C1 segment of cervical spinal cord (tissue), 14 donors: ENCODE measurements at places on chromosomes 16 and 17.

GRCh38 chr17:67359960-67360791, 6.2 kb downstream of the PSMD12 start:
- DNase-seq: no peak

DNA sequence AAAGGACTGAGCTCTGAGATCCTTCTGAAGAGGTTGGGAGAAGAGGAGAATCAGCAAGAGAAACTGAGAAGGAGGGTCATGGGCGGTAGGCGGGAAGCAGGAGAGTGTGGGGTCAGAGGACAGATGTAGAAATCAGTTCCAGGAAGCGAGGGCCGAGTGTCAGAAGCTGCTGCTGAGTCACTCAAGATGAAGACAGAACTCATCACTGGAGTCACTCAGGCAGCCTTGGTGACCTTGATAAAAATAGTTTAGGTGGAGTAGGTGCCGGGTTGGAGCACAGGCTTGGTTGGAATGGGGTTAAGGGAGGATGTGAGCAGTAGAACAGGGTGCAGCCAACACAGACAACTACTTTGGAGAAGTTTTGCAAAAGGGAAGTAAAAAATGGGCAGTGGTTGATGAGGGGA, 6.1 kb upstream of the ITGAM start:
- DNase-seq: peak; percentile 7

DNA sequence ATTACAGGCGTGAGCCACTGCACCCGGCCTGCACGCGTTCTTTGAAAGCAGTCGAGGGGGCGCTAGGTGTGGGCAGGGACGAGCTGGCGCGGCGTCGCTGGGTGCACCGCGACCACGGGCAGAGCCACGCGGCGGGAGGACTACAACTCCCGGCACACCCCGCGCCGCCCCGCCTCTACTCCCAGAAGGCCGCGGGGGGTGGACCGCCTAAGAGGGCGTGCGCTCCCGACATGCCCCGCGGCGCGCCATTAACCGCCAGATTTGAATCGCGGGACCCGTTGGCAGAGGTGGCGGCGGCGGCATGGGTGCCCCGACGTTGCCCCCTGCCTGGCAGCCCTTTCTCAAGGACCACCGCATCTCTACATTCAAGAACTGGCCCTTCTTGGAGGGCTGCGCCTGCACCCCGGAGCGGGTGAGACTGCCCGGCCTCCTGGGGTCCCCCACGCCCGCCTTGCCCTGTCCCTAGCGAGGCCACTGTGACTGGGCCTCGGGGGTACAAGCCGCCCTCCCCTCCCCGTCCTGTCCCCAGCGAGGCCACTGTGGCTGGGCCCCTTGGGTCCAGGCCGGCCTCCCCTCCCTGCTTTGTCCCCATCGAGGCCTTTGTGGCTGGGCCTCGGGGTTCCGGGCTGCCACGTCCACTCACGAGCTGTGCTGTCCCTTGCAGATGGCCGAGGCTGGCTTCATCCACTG, at the start of gene BIRC5:
Gene BIRC5, plus strand, starts transcription at position 238 of the 690 bp plus-strand sequence. Its CDS starts 64 bp downstream, at position 302.
- peak; percentile 88 for DNase-seq

DNA sequence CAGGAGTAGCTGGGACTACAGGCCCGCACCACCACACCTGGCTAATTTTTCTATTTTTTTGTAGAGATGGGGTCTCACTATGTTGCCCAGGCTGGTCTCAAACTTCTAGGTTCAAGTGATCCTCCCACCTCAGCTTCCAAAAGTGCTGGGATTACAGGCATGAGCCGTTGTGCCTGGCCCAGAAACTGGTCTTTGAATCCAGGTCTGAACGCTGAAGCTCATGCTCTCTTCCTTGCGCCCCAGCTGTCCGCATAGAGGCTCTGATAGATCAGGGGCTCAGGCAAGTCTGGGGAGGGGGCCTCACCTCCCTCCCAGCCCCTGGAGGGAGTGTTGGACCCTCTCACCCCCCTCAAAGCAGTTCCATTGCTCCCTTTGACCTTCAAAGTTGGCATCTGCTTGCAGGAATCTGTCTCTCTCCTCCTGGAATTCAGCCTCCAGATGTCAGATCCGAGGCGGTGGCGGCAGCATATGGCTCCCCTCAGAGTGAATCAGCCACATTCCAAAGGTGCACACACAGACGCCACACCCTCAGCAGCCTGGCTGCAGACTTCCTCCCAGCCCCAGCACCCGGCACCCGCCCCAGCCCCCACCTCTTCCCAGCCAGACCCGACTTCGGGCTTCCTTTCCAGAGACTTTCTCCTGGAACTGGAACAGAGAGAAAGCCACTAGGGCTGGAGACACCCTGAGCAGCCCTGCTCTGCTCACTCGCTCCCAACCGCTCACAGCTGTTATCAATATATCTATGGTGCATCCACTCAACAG, 16.9 kb upstream of the GLIS2 start:
- DNase-seq: no peak

GRCh38 chr17:54180950-54181349, 358.2 kb downstream of the KIF2B start:
- no peak for DNase-seq

GRCh38 chr17:43553573-43553972, 7.4 kb upstream of the ETV4 start:
- DNase-seq: no peak

DNA sequence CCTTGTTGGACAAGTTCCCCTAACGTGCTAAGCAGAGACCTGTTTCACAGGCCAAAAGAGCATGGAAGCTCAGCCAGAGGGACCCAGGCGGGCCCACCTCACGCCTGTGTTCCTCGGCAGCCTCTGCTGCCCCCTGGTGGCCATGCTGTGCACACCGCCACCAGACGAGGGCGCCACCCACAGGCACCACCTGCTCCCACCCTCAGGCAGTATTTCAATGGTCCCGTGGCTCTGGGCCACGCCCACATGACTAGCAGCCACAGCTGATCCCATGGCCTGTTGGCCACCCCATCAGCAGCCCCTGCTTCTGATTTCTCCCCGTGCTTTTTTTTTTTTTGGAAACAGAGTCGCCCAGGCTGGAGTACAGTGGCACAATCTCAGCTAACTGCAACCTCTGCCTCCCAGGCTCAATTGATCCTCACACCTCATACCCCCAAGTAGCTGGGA, 18.9 kb downstream of the MPG start:
- DNase-seq: peak; percentile 76

- DNase-seq: no peak
Measured at GRCh38 chr17:72913142-72913682, 179.3 kb downstream of the SLC39A11 start.

DNA sequence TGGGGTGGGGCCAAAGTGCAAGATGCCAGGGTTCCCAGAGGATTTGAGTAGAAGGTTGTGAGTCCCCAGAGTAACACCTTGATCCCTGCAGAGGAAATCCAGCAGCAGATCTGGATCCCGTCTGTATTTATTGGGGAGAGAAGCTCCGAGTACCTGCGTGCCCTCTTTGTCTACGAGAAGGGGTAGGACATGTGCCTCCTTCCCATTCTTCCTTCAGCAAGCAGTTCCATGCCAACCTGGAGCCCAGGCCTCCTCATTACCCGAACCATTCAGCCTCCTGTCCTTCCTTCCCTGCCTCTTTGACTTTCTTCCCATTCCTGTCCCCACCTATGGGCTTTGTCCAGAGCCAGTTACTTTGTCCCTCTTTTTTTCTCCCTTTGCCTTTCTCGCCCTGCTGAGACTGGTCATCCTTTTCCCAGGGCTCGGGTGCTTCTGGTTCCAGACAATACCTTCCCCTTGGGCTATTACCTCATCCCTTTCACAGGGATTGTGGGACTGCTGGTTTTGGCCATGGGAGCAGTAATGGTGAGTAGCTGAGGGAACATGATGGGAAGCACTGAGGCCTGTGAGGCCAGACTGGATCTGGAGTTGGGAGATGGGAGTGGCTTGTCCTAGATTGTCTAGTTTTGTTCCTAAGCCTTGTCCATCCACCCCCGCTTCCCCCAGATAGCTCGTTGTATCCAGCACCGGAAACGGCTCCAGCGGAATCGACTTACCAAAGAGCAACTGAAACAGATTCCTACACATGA, 2.9 kb downstream of the RNF167 start:
- DNase-seq: no peak
